Putamen (tissue), 1 donor: ENCODE measurements at places on chromosomes 5 and 9.

DNA sequence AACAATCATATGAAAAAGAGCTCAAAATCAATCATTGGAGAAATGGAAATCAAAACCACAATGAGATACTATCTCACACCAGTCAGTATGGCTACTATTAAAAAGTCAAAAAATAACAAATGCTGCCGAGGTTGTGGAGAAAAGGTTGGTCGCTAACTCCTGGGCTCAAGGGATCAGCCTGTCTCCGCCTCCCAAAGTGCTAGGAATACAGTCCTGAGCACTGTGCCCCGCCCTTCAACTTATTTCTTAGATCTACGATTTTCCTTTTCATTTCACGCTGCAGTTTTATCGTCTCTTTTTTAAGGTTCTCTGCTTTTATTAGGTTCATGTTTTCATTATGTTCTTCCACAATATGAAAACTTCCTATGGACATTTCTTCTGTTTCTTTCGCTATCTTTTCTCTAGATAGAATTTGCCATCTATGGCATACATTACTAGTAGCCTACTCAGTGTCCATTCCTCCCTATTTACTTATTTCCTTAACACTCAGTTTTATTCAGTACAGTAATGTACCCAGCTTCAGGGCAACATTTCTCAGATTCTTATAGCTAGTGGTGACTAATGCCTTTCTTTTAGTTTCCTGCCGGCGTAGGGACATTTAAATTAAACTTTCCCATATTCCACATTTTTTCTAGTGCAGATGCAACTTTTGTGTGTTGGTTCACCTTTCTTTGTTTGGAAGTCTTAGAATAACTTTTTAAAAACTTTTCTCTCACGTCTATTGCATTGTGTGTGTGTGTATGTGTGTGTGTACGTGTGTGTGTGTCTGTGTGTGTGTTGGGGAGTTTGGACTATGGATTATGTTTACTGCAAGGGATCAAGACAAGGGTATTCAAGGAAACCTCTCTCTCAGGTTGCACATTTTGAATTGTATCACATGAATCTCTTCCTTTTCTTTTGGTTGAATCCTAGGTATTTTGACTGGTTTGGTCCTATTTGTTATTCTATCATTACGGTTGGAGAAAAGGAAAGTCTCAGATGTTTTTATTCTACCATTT is 21.6 kb upstream of the FBN2 start:
- DNase-seq = no peak

- peak; percentile 20 for DNase-seq
These were observed 115.8 kb downstream of the EMB start for GRCh38 chr5:50325237-50325832.

- DNase-seq = no peak
These were observed 17.8 kb upstream of the COL15A1 start for GRCh38 chr9:98925956-98926355.

DNA sequence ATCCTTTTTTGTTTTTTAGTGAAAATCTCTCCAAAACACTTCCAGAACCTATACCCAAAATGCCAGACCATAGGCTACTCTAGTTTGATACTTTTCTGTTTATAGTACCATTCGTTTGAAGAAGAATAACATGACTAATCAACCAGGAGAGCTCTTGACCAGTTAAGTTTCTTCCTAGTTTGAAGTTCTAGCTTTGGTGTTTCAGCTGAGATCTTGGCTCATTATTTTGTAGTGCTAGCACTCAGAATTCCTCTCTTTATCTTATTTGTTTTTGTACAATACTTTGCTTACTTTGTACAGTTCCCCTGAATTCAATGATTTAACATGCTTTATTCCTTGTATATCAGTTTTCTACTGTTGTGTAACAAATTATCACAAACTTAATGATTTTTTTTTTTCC is 911.6 kb downstream of the EFNA5 start:
- no peak for DNase-seq

- no peak for DNase-seq
These were observed 22.1 kb upstream of the SLC25A51 start for GRCh38 chr9:37925786-37926736.

DNA sequence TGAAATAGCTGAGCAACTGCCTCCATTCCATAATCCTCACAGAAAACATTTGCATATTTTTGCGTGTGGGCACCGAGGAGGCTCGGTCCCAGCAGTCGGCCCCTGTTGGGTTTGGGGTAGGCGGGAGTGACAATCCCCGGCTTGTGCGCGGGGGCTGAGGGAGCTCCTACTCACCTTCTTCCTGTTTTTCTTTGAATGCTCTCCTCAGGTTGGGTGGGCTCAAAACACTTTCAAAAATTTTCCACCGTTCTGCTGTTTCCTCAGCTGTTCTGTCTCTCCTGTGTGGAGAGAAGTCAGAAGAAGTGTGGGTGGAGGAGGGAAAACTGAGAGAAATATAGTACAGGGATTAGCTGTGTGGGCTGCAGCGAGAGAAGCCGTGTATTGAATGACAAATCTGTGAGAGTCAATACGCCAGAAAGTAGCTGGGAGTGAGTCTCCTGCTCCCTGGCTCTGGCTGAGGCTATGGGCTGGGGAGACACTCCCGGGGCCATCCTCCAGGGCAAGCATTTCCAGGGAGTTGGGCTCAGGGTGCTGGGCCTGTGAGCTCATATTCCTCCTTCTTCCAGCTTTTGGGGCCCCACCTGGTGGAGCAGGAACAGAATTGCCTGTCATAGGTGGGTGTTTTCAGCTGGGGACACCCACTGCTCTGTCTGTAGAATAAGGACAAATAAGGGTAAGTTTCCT is 84.7 kb downstream of the CMYA5 start:
- peak; percentile 78 for DNase-seq

DNA sequence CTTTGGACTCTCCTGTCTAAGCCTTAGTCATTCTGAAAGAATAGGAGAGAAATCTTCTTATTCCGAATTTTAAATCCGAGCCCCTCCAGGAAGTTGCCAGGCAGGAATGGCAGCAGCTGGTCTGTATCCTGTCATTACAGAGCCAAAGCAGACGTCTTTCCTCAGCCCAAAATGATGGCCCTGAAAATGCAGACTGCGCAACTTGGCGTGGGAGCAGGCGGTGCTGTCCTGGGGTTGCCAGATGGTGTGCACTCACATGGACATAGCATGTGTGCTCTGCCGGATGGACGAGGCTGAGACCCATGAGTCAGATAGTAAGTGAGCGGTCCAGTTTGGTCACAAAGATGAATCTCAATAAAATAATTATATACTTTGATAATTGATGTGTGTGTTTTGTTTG is 410.4 kb downstream of the KCTD16 start:
- DNase-seq = no peak

DNA sequence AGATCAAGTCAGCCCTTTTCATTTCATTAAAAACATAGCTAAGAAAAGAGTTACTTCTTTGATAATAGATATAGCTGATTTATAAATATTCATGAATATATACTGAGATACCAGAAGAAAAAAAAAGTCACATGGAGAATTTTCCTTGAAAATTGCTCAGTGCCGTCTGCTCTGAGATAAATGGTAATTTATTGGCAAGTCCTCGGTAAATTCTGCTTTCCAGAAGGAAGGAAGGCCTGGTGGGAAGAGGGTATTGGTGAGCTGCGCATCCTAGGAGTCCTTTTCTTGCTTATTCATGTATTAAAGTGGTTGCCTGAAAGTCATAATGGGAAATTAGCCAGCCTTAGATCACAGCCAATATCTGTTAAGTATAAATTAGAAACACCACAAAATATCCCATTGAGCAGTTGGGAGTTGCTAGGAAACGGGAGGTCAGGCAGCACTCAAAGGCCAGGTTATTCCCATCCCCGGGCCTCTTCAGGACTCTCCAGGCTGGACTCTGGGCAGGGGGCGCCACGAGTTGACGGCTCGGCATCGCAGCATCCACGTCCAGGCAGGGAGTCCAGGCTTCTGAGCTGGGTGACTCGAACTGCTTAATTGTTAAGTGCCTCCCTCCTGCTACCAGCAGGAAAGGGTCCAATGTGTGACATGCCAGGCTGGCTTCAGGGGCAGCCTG is 116.7 kb upstream of the RETREG1 start:
- DNase-seq = peak; percentile 70
